NCI-H2107 (cell line): ENCODE measurements at places on chromosomes 16 and 17.

DNA sequence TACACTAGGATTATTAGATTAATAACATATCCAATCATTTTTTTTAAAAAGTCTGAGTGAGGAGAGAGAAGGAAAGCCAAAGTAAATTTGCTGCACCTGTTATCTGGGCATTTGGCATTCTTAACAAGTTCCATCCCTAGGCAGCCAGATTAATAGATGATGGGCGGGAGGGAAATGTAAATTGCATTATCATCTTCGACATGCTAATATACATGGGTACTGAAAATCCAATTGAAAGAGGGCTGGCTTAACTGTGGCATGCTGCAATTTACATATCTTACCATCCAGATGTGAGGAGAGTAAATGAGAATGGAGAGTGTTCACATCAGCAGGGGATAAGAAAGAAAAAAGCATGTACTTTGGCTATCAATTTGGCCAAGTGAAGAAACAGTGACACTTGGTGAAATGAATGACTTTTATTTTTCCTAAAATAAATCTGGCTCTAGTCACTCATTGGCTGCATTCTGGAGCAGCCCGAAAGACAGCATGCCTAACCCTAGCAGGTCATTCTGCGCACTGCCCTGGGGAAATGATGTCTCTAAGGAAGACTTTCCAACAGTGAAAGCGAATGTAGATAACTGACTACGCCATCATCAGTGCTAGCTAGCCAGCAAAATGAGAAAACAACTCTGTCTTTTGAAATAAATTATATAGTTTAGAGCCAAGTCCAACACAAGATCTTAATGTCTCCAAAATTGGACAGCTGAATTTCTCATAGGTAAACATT is 57.9 kb downstream of the HYDIN start:
- DNase-seq, result no peak

GRCh38 chr16:88597856-88598491 is 27.8 kb downstream of the ZC3H18 start:
- DNase-seq, result no peak

DNA sequence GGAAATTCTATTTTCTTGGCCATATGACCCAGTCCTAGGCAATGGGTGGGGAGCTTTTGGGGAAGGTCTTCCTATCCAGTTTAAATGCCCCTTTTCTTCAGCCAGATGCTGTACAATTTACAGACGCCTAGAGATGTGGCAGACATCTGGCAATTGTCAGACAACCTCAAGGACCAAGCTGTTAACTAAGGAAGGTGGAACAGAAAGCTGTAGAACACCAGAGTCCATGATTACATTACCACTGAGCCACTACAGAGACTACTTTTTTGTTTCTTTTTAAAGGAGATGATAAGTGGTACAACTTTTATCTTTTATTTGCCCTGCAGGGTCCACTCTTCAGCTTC is 21.1 kb upstream of the CORO6 start:
- DNase-seq, result no peak

- no peak for DNase-seq
These were observed 53.4 kb downstream of the ZNF18 start for GRCh38 chr17:11943759-11944347.

DNA sequence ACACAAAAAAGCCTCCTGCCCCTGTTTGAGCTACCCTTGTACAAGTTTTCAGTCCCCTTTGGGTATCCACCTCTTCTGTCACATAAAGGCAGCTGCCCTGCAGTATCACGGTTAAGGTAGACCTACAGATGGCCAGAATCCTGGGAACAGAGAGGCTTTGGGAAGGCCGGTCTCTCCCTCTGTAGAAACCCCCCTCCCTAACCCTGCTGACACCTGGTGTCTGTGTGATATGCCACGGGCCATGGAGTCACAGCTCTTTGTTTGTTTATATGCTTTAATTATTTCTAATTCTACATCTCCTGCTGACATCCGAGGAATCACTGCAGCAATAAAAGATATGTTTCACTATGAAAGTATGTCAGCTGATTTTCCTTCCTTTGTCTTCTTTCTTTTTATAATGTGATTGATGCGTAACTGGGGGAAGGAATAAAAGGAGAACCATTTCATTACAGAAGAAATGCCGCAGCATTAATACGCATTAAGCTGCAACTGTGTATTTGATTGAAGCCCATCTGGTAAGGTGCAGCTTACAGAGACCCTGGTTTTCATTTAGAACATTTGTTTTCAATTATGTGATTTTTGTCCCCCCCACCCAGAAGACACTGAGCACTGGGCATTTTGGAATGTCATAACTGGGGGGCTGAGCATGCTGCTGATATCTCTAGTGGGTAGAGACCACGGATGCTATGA is 142.1 kb downstream of the SLC39A11 start:
- no peak for DNase-seq

- DNase-seq, result peak; percentile 33
These were observed 40.7 kb upstream of the SLC12A3 start for GRCh38 chr16:56824331-56824730.

GRCh38 chr17:82684228-82684841 is 14.2 kb downstream of the RAB40B start:
- no peak for DNase-seq

DNA sequence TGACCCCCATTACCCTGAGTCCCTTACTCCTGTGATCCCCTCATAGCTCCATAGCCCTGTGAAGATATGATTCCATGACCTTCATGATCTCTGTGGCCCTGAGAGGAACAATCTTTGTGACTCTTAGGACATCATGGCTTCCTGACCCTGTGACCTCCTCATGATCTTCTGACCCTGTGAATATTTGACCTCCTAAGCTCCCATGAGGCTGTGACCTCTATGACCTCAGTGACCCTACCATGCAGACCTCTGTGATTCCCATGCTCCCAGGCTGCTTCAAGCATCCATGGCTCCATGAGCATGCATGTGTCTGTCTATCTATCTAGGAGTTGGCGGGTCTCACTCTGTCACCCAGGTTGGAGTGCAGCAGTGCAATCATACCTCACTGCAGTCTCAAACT is 12.1 kb downstream of the RIPOR1 start:
- no peak for DNase-seq

GRCh38 chr16:27226976-27227705 is 23.8 kb downstream of the KDM8 start:
- no peak for DNase-seq

DNA sequence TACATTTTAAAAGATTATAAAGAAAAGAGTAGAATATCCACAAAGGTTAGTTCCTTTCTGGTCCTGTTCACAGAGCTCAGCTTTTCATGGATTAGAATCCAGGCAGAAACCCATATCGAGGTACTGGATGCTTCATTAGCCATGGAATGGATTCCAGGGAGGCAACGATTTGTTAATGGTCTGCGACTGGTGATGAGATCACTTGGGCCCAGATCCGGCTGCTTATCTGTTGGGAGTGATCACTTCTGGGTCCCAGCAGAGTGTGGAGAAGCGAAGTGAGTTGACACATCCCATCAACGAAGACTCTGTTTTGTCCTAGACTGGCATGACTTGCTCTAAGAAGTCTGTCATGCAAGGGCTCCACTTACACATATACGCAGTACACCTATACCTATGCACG is 165.8 kb downstream of the MAF start:
- no peak for DNase-seq

DNA sequence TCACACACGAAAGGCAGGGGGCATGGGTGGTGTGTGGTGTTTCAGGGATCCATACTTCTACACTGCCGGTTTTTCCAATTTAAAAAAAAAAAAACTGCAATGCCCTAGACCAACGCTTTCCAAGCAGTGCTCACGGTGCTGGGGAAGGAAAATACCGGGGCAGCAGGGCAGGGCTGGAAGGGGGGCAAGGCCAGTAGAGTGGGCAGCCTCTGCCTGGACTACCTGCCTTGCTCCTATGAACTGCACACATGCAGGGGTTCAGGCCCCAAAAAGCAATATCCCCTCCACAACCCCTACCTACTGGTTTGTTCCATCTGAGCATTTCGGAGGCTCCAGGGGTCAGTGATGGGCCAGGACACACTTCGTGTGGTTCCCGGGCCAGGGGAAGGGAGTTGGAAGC is 29.4 kb downstream of the RPH3AL start:
- DNase-seq, result no peak

GRCh38 chr16:72424757-72425156 is 252.8 kb upstream of the PMFBP1 start:
- no peak for DNase-seq

- DNase-seq, result no peak
These were observed 29.6 kb downstream of the XPO6 start for GRCh38 chr16:28182183-28182582.

GRCh38 chr17:72053036-72053435 is 67.8 kb upstream of the SOX9 start:
- DNase-seq, result no peak
